ENCODE measurements at places on chromosomes 13 and 19.

DNA sequence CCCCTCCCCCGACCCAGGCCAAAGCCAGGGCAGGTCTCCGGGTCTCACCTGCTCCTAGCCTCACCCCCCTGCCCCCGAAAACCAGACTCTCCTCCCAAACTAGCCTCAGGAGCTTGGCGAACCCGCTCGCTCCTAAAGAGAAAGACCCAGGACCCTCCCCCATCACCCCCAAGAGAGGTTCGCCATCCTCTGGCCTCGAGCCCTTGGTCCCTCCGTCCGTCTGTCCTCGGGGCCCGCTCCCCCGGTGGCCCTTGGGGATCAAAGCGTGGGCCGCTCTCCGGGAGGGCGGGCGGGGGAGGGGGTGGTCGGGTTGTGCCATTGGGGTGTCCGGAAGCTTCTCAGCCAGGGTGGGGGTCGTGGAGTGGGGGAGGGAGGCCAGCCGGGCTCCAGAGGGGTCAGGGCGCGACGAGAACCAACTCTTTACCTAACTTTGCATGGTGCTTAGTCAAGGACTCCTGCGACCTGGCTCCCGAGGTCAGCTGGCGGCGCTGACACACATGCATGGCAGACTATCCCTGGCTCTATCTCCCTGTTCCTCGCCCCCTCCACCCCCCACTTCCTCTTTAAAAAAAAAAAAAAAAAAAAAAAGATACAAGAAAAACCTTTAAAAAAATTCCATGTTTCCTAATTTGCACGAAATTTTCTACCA, 15.6 kb downstream of the SMIM24 start:
- DNase-seq, result no peak
- peaks cover 7% of the 10 kb centered on the region for H3K4me1 ChIP-seq
- no peak overlapping the region for H3K27ac ChIP-seq
- H3K36me3 ChIP-seq, result no peaks in the 10 kb centered on the region
- H3K27me3 ChIP-seq, result no peaks in the 10 kb centered on the region
- no peak overlapping the region for H3K4me3 ChIP-seq

DNA sequence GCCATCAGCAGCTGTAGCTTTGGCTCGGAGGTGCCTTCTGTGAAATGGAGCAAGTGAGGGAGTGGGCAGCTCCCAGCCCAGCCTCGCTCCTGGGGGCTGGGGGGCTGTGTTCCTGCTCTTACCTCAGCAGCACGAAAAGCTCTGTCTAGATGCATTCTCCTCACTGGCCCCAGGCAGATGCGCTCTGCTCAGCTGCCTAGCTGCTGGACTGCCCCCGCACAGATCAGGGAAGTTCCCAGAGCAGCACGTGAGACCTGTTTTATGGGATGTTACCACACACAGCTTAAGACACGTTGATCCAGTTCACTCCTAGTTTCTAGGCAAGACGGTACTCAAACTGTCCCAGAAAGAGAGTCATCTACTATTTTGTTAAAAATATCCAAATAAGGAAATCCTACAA, 13.6 kb downstream of the LCP1 start:
- H3K4me1 ChIP-seq, result peaks cover 93% of the 10 kb centered on the region
- H3K27me3 ChIP-seq, result no peaks in the 10 kb centered on the region
- peaks cover 46% of the 10 kb centered on the region for H3K36me3 ChIP-seq
- peak overlapping the region; percentile 73 for H3K4me3 ChIP-seq
- H3K27ac ChIP-seq, result peak overlapping the region; percentile 97

GRCh38 chr19:49327878-49328544, 3.0 kb upstream of the SLC6A16 start:
- peaks cover 46% of the 10 kb centered on the region for H3K4me1 ChIP-seq
- DNase-seq, result peak; percentile 4
- H3K4me3 ChIP-seq, result no peak overlapping the region
- peak overlapping the region; percentile 20 for H3K27ac ChIP-seq

- H3K36me3 ChIP-seq, result peaks cover 13% of the 10 kb centered on the region
- peaks cover 37% of the 10 kb centered on the region for H3K4me1 ChIP-seq
- H3K4me3 ChIP-seq, result no peak overlapping the region
- no peaks in the 10 kb centered on the region for H3K27me3 ChIP-seq
Observed at GRCh38 chr19:24099829-24100228, 12.8 kb downstream of the ZNF254 start.

- no peaks in the 10 kb centered on the region for H3K27me3 ChIP-seq
- no peak overlapping the region for H3K4me3 ChIP-seq
- H3K27ac ChIP-seq, result peak overlapping the region; percentile 23
- H3K36me3 ChIP-seq, result peaks cover 2% of the 10 kb centered on the region
Observed at GRCh38 chr13:51782026-51782710, 21.8 kb downstream of the DHRS12 start.

GRCh38 chr13:78758549-78758948, 99.6 kb upstream of the OBI1 start:
- no peak overlapping the region for H3K27ac ChIP-seq
- H3K4me1 ChIP-seq, result no peaks in the 10 kb centered on the region
- peaks cover 38% of the 10 kb centered on the region for H3K27me3 ChIP-seq
- no peaks in the 10 kb centered on the region for H3K36me3 ChIP-seq
- no peak overlapping the region for H3K4me3 ChIP-seq

GRCh38 chr19:16168465-16169081, 4.8 kb downstream of the CIB3 start:
- no peak for DNase-seq
- no peak overlapping the region for H3K4me3 ChIP-seq
- no peaks in the 10 kb centered on the region for H3K36me3 ChIP-seq
- peaks cover 20% of the 10 kb centered on the region for H3K4me1 ChIP-seq
- no peaks in the 10 kb centered on the region for H3K27me3 ChIP-seq

DNA sequence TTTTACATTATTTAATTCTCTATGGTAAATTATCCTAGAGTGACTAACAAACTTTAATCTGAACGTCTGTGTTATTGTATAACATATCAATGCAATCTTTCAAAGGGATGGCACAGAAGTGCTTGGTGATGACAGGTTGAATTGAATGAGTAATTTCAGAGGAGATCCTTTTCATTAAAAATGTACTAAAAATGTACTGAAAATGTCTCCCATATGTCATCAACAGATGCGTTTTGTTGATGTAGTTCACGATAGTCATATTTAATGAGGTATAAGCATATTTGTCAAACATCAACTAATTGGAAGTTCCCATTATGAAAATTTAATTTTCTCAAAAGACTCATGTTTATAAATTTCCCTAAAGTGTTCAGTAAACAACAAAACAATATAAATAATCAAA, 1434.7 kb upstream of the PCDH20 start:
- H3K27me3 ChIP-seq, result no peaks in the 10 kb centered on the region
- no peaks in the 10 kb centered on the region for H3K36me3 ChIP-seq
- no peak for DNase-seq

DNA sequence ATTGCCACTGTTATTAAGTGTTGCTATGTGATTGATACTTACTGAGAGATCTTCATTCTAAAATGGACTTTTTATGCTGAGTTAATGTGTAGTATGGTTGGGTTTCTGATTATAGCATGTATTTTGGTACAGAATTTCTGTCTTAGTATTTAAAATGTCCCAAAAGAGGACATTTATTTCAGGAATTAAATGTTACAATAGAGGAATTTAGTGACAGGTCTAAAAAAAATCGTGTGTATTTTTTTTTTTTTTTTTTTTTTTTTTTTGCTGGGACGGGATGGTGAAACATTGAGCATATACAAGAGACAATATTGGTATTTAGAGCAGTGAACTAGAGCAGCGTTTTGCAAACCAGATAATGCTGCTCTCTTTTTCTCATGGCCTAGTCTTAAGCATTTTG, 27.9 kb downstream of the URI1 start:
- no peaks in the 10 kb centered on the region for H3K27me3 ChIP-seq
- H3K4me3 ChIP-seq, result peak overlapping the region; percentile 7
- peaks cover 46% of the 10 kb centered on the region for H3K4me1 ChIP-seq
- DNase-seq, result no peak

DNA sequence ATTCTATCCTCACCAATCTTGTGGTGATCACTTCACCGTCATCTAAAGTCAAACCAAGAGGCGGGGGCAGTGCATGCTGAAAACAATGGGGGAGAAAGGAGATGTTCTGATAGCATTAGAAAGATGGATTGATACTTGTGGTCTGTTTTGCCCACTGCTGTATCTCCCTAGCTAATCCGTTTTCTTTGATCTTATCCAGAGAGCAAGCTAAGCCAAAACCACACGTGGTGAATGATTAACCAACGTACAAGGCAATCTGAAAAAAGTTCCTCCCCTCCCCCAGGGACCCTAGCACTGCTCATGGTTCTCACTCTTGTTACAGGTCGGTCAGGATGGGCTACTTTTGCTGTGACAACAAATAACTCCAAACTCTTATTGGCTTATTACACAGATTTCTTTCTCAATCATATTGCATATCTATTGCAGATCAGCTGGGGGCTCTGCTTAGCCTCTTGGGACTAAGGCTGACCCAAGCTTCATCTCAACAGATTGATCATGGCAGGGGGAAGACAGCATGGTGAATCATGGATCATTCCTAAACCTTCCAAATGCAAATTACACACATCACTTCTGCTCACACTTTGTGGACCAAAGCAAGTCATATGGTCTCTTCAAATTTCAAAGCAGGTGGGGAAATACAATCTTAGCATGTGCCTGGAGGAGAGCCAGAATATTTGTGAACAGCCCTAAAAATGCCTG, 11.9 kb upstream of the C13orf42 start:
- peaks cover 6% of the 10 kb centered on the region for H3K4me1 ChIP-seq
- no peak for DNase-seq
- no peaks in the 10 kb centered on the region for H3K36me3 ChIP-seq
- H3K4me3 ChIP-seq, result no peak overlapping the region

DNA sequence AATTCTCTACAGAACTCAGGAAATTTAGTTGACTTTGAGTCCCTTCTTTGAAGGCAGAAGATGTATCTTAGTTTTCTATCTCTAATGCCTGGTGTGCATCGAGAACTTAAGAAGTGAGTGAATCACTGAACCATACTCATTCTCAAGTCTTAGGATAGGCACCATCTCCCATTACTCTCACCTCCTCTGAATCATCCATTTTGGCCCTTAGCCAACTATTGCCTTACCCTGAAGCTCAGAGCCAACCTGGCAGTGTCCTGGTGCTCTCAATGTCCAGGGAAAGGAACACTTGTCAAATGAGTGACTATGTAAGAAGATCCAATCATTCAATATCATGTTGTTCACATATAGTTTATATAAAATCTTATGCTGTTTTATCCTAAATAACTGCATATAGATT, 146.6 kb downstream of the RGCC start:
- no peaks in the 10 kb centered on the region for H3K4me1 ChIP-seq
- H3K27ac ChIP-seq, result no peak overlapping the region
- H3K36me3 ChIP-seq, result peaks cover 9% of the 10 kb centered on the region
- no peak for DNase-seq
- no peaks in the 10 kb centered on the region for H3K27me3 ChIP-seq

- H3K4me1 ChIP-seq, result no peaks in the 10 kb centered on the region
- DNase-seq, result no peak
- H3K36me3 ChIP-seq, result no peaks in the 10 kb centered on the region
- no peak overlapping the region for H3K27ac ChIP-seq
- peaks cover 32% of the 10 kb centered on the region for H3K27me3 ChIP-seq
Observed at GRCh38 chr13:26571518-26571917, 14.0 kb downstream of the WASF3 start.

GRCh38 chr19:46503848-46504453, 8.3 kb upstream of the PNMA8B start:
- no peak overlapping the region for H3K27ac ChIP-seq
- no peaks in the 10 kb centered on the region for H3K4me1 ChIP-seq
- H3K36me3 ChIP-seq, result peaks cover 2% of the 10 kb centered on the region
- no peak overlapping the region for H3K4me3 ChIP-seq
- peaks cover 58% of the 10 kb centered on the region for H3K27me3 ChIP-seq
- no peak for DNase-seq

- no peak overlapping the region for H3K27ac ChIP-seq
- no peak for DNase-seq
- H3K4me3 ChIP-seq, result no peak overlapping the region
- H3K27me3 ChIP-seq, result no peaks in the 10 kb centered on the region
- peaks cover 2% of the 10 kb centered on the region for H3K36me3 ChIP-seq
Observed at GRCh38 chr13:59842507-59842906, 321.2 kb downstream of the DIAPH3 start.

DNA sequence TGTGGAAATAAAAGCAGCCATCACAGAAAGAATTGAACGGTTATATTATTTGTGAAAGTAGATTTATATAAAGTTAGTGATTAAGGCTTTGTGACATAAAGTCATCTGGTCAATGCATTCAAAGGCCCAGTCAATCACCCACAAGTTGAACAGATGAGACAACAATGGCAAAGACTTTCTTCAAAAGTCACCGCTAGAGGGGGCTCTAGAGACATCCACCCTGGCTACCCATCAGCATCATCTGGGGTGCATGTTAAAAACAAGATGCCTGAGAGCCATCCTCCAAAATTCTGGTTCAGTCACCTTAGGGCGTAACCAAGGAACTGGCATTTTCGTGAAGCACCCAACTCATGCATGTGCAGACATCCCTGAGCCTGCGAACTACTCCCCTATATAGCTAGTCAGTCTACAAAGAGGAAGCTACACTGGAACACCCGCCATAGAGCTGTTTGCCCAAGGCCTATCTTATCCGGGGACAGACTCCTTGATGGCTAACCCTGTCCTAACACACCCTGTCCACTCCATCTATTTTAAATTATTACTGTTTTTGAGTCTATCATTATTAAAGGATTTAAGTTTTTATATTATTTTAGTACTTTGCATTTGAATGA, 970.5 kb downstream of the UQCRFS1 start:
- no peak overlapping the region for H3K27ac ChIP-seq
- no peaks in the 10 kb centered on the region for H3K36me3 ChIP-seq
- no peak for DNase-seq
- H3K4me3 ChIP-seq, result no peak overlapping the region

DNA sequence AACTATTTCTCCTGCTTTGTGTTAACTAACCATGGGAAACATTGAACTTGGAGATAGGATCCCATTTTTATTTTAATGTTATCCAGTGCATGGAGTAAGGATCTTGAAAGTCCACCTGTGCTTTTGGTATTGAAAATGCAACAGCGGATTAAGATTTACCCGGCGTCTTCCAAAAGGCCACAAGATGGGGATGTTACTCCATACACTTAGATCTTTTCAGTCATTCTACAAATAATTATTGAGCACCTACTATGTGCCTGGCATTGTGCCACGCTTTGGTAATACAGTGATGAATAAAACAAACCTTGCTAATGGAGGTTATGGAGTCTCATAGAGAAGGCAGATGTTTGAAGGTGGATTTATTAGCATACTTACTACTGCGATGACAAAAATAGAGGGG, 56.9 kb downstream of the RFC3 start:
- DNase-seq, result no peak
- H3K27me3 ChIP-seq, result no peaks in the 10 kb centered on the region
- H3K27ac ChIP-seq, result no peak overlapping the region
- H3K4me3 ChIP-seq, result no peak overlapping the region
- H3K36me3 ChIP-seq, result peaks cover 2% of the 10 kb centered on the region
